ENCODE measurements at places on chromosomes 13 and 19.

DNA sequence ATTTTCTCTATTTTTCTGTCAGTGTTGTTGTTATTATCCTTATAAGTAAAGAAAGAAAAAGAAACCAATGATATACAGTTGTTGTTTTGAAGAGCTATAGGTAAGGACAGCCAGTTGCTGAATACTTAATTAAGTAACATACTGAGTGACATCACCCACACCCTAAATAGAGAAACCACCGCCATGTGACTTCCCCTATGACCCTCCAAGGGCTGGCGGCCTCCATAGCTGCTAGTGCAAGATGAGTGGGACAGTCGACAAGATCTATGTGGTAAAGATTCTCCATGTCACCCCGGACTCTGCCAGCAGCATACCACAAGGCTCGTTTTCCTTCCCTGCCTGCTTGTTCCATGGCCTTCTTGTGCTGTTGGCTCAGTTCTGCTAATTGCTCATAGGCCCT is 221.1 kb downstream of the DNAJC15 start:
- no peak for DNase-seq

- no peak for DNase-seq
These were observed 10.2 kb downstream of the PPP1R37 start for GRCh38 chr19:45103156-45103507.

- DNase-seq = no peak
These were observed 123.6 kb downstream of the ZAR1L start for GRCh38 chr13:32191452-32191998.

DNA sequence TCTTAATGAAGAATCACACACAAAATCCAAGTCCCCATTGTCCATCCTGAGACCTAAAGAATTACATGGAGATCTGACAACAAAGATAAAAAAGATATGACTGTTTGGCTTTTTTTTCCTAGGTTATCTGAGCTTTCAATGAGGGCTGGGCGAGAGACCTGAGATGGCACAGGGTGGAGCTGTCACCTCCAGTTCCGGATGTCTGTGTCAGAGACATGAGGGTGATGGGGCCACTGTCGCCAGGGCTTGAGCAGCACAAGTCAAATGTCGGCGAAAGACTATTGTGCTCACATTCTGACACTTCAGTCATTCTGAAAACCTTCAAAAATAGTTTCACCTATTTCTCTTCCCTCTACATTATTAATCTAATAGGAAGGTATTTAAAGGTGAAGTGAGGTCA is 65.7 kb downstream of the SLC7A1 start:
- DNase-seq = no peak

GRCh38 chr13:38412266-38412665 is 62.6 kb downstream of the UFM1 start:
- DNase-seq = no peak

GRCh38 chr13:51997641-51998330 is 13.5 kb downstream of the ATP7B start:
- DNase-seq = no peak

DNA sequence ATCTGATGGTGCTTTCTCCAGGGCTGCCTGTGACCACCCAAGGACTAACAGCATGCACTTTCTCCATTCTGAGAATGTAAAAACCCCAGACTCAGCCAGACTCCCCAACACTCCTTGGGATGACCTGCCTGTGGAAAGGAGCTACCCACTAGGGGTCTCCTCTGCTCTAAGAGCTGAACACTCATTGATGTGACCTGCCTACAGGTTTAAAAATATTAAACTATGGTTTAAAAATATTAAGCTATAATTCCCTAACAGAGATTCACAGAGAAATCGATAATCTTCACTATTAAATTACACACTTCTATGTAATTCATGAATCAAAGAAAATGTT is 696.2 kb upstream of the SLITRK5 start:
- no peak for DNase-seq

DNA sequence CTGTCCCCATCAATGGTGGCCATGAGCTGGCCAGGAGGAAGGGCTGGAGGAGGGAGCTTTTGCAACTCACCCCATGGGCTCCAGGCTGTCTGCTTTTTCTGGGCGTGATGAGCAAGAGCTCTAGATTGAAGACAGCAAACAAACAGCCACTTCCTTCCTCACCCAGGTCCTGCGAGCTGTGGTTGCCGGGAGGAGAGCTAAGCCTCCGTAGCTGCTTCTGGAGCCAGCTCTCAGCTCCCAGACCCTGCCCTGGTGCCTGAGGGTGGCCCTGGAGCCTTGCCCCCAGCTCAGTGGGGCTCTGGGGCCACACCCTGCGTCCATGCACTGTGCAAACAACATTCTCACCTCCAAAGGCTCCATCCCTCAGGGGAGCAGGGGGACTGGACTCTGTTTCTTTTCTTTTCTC is 6.2 kb downstream of the MYO1F start:
- DNase-seq = no peak

- peak; percentile 26 for DNase-seq
These were observed 11.6 kb upstream of the NFIX start for GRCh38 chr19:12983542-12984142.

DNA sequence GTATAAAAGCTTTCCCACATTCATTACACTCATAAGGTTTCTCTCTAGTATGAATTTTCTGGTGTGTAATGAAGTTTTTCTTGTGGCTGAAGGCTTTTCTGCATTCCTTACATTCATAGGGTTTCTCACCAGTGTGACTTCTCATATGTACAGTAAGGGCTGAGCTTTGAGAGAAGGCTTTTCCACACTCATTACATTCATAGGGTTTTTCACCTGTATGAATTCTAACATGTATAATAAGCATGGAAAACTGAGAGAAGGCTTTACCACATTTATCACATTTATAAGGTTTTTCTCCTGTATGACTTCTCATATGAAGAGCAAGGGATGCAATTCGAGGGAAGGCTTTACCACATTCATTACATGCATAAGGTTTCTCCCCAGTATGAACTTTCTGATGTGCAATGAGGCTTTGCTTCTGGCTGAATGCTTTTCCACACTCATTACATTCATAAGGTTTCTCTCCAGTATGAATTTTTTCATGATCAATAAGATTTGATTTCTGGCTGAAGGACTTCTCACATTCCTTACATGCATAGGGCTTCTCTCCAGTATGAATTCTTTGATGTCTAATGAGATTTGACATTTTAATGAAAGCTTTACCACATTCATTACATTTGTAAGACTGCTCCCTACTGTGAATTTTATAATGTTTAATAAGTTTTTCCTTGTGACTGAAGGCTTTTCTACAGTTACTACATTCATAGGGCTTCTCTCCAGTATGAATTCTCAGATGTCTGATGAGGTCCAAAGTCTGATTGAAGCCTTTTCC is 42.6 kb downstream of the ZNF527 start:
- no peak for DNase-seq

- DNase-seq = no peak
These were observed 10.9 kb upstream of the ADGRE5 start for GRCh38 chr19:14370169-14370939.

DNA sequence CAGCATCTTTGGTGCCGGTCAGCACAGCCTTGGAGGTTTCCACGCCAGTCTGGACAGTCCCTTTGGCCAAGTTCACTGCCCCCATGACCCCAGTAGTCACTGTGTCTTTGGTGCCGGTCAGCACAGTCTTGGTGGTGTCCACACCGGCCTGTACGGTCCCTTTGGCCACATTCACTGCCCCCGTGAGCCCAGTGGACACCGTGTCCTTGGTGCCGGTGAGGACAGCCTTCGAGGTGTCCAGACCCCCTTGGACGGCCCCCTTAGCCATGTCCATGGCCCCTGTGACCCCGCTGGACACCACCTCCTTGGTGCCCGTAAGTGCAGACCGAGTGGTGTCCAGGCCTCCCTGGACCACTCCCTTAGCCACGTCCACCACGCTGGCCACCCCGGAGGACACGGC is 5.0 kb downstream of the PLIN4 start:
- DNase-seq = no peak

GRCh38 chr13:61592489-61592888 is 176.8 kb upstream of the PCDH20 start:
- DNase-seq = no peak

GRCh38 chr13:111531505-111531904 is 211.1 kb downstream of the TEX29 start:
- DNase-seq = no peak

DNA sequence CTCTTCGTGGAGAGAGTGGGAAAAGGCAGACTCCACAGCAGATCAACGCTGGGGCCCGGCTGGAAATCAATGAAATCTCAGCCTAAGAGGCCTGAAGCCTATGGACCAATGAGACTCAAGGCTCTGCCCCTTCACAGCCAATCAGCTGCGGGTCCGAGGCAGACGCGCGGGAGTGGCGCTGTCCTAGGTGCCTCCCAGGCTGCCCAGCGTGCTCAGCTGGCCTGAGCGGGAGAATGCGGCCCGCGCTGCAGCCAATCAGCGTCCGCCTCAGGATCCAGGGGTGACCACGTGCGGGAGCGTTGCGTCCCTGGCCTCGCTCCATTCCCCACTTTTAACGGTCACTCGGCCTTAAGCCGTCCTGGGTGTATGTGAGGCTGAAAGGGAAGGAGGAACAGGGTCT is at the start of gene ZBTB32:
Gene ZBTB32 (plus strand): TSS at position 341 of the 400 bp plus-strand sequence. CDS start 10,069 bp downstream, outside the sequence.
- no peak for DNase-seq

DNA sequence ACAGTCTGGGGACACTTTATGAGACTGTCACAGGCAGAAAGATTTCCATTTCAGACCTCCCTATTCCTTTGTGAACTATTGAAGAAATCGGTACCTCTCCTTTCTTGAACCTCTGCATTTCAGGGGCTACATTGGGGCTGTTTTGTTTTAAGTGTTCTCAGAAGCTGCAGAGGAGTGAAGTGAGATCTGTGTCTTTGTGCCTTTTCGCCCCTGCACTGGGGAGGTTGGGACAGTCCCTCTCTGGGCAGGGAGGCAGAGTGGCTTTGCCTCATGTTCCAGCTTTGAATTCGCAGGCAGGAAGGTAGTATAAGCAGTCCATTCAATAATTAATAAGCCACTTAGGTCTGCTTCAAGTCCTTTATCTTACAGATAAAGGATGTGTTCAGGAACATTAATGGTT is 9.5 kb upstream of the AMER2 start:
- no peak for DNase-seq

- no peak for DNase-seq
These were observed 1.2 kb downstream of the NOSIP start for GRCh38 chr19:49579193-49579592.

DNA sequence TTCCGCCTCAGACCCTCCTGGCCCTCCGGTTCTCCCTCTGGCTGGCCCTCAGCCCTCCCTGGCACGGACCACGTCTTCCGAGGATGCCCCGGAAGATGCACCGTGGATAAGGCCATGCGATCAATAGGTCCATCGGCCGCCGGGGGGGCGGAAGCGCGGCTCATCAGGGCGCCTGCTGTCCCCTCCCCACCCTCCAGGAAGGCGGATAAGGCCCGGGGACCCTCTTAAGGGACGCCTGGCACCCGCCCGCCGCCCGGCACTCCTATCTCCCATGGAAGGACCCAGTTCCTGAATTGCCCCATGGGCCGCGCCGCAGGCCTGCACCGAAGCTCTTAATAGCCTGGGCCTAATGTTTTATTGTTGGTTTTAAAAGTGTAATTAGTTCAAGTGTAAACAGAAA is 46.2 kb upstream of the TCF3 start:
- no peak for DNase-seq

DNA sequence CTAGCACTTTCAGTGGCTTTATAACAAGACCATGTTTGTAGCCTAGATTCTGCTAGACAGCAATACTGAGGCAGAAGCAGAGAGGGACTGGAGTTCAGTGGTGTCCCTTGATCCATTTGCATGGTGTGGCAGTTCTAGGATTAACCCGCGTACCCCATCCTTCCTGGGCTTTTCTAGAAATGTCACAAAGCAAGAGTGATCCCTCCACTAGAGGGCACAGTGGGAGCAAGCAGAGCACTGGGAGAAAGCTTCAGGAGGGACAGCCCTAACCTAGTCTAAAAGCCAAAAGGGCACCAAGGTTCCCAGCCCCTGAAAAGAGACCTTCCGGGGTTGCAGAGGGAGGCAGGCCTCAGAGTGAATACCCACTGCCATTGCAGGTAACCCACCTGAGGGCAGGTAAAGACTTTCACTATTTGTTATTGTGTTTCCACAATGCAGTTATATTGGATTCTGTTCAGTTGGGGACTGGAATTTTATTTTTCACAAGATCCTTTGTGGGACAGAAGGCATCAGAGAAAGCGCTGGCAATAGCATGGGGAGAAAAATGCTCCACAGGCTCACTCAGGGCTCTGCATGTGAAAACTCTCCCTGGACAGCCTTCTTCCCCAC is 170.6 kb downstream of the FLT1 start:
- DNase-seq = peak; percentile 8

- no peak for DNase-seq
These were observed 560.9 kb upstream of the PCDH9 start for GRCh38 chr13:67791047-67791446.

DNA sequence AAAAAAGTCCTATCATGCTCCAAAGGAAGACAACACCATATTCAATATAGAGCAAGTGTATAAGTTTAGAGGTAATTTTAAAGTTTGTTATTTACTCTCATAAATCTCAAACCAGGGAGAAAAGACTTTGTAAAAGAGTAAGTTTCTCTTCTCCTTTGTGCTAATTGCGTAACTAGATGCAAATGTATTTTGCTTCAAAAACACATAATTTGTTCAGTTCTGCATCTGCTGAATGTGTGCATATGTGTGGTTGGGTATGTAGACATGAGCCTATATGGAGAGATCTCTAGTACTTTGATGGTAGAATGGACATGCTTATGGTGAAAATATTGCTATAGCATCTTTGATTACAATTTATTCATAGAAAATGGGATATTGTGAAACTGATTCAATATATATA is 17.8 kb upstream of the MIR17HG start:
- no peak for DNase-seq

GRCh38 chr19:52138278-52138982 is 1.3 kb downstream of the ZNF616 start:
- no peak for DNase-seq

DNA sequence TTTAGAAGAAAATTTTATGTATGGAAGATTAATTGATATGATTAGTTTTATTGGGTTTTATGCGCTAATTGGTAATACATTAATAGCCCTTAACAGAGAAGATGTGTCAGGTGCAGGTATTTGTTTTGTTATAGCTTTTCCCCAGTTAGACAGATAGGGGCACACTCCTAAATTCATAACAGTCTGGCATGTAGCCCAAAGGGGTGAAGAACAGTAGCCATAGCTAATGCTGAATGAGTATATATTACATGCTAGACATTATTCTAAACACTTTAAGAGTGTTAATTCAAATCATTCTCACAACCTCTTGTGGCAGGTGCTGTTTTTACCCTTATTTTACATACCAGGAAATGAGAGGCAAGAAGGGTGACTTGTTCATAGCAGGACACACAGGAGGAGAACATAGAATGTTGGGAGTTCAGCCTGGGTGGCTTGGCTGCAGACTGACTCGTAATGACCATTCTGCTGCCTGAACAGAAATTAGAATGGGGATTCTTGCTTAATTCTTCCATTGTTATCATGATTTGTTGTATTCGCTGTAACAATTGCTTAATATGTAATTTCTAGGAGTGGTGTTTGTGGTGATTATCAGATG is 20.1 kb downstream of the PCCA start:
- no peak for DNase-seq

DNA sequence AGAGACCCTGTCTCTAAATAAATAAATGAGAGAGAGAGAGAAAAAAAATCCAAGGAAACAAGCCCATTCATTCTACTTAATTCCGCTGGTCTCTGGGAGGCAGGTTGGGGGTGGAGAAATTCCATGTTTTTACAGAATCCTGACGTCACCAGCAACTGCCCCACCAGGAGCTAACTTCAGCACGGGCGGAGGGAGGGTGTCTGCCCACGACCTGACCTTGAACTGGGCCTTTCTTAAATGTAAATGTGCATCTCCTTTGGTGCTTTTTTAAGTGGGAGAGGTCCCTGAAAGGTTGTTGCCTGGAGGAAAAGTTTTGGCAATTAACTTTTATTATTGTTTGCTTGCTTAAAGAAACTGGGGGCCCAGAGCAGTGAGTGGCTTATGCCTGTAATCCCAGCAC is 15.5 kb downstream of the KLF2 start:
- no peak for DNase-seq
